ENCODE measurements at places on chromosomes 1 and 21.
A peak's percentile ranks its signal among the peaks of the same experiment; 100 is the strongest.

DNA sequence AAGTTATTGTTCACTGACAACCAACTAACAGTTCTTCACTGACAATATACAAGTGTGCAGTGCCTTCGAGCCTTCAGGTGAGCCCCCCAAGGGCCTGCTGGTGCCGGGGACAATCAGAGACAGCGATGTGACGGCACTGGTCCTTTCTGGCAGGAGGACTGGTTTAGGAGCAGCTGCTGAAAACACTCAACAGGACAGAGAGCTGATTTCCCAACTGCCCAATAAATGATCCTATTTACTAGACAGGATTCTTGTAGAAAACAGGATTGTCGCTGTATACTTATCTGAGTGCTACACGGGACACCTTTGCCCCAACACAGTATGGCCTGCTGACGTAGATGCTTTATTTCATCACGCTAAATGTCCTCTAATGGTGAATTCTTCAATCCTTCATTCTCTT, 65.4 kb downstream of the TP53BP2 start:
- DNase-seq: no peak

DNA sequence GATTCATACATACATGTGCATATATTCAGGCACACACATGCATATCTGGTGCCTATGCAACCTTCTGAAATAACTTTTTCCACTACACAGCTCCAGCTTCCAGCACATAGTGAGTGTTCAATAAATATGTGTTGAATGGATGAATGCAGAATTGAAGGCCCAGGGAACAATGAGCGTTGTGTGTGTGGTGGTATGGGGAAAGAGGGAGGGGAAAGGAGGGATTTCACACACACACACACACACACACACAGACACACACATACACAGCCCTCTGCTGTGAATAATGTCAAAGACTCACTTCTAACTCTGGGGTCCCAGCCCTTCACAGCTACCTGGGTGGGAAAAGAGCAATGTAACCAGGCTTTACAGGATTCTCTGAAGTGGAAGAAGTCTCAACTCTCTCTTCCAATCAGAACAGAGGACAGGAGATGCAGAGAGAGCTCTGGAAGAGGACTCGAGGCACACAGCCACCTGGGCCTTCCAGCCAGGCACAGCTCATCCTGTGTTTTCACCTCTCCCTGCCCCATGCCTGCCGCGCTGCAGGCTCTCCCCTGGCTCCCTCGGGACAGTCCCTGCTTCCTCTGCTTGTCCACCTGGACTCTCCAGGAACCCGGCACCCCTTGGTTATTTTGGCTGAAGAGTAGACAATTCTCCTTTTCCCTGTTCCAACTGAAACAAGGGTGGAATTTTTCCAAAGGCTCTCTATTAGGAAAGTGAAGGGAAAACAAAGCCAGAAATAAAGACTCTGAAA, 5.4 kb upstream of the IGSF8 start:
- no peak for DNase-seq

DNA sequence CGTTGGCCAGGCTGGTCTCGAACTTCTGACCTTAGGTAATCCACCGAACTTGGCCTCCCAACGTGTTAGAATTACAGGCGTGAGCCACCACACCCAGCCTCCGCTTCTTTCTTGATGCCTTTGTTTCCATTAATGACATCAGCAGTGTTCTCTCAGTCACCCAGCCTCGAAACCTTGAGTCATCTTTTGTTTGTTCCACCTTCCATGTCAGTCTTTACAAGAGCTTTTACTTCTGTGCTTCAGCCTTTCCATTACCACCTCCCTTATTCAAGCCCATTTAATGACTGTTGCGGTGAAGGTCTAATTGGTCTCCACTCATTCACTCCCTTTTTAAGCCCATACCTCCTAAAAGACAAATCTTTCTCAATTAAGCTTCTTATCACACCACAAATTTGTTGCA, 146.6 kb upstream of the ADGRL2 start:
- DNase-seq: no peak

GRCh38 chr1:101044749-101045148, 19.2 kb upstream of the DPH5 start:
- DNase-seq: no peak

DNA sequence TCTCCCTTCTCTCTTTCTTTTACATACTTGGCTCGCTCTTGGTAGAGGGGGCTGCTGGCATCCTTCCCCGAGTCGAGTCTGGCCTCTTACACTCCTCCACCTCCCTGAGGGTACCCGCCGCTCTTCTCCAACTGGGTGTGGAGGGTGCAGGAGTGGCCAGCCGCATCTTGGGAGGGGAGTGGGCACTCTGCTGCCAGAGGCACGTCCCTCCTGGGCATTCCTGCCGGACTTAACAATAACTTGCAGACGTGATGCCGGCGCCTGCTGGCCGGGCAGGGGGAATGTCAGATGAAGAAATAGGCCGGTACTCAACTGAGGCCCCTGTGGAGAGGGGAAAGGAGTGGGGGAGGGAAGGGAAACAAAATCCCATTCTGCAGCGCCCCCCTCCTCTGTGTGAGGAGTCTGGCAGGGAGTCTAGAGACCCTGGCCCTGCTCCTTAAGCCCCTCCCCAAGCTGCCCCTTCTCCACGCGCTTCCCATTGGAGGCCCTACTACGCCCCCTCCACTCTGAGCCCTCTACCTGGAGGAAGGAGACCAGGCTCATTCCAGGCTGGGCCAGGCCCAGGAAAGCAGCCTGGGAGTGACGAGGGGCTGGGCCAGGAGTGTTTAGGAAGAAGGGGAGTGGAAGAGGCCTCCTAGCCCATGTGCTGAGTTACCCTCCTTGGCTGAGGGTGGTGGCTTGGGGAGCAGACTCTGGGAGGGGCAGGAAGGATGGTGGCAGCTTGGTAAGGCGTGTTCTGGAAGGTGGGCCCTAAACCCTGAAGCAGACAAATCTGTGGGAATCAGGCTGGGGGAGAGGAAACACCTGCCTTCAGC, 1.8 kb downstream of the ATP2B4 start:
- DNase-seq: no peak

GRCh38 chr1:109298666-109299557, 7.9 kb downstream of the MYBPHL start:
- DNase-seq: no peak

DNA sequence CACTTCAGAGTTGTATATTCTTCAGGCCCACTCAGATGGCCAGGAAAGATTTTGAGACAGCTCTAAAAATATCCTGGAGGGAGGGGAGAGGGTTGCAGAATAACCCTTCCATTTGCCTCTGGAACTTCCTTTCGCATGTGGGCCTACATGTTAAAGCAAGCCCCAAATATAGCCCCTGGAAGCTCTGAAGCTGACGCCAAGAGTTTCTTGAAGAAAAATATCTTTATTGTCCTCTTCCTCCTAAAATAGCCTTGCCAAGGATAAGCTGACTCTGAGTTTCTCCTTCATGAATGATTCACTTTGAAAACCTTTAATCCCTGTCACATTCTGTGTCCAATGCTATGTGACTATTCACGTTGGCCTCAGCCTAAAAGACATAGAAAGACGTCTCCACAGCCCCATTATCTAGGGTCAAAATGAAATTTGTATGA, 6.4 kb downstream of the C1orf116 start:
- no peak for DNase-seq

DNA sequence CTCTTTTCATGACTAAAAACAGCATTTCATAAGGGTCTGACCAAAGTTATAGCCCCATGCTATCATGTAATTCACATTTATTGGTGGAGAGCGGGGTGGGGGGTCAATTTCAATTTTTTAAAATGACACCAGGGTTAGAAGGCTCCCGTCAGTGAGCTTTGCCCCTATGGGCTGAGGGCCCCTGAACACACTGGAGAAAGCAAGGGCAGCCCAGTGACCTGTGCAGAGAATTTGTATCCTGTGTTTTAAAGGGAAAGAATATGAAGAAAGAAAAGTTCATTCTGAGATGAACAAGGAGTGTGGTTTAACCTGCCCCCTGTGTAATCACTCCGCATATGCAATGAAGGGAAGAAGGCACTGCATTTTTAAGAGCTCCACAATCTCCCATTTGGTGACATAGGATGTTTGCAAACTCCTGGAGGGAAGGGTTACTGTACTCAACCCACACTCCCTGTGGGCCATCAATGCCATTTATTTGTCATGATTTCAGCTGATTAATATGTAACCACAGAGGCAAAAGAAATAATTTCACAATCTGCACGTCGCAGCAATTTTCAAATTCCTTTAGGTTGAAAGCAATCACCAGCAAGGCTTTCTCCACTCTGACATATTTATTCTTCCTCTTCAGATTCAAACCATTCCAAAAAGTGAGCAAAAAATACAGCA, 95.6 kb downstream of the ZNF281 start:
- no peak for DNase-seq

GRCh38 chr1:226702957-226703831, 35.9 kb downstream of the ITPKB start:
- peak; percentile 62 for DNase-seq

DNA sequence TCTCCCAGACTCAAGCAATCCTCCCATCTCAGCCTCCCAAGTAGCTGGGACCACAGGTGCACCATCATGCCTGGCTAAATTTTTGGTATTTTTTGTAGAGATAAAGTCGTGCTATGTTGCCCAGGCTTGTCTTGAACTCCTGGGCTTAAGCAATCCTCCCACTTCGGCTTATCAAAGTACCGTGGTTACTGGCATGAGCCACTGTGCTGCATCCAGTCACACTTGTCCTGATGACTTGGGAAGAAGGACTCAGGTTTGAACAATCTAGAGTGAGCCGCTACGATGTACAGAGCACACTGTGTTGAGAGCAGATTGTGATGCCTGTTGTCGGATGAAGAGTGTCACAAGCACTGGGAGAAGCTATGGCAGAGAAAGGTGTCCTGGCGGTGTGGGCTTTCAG, 27.2 kb downstream of the RNF187 start:
- DNase-seq: no peak

DNA sequence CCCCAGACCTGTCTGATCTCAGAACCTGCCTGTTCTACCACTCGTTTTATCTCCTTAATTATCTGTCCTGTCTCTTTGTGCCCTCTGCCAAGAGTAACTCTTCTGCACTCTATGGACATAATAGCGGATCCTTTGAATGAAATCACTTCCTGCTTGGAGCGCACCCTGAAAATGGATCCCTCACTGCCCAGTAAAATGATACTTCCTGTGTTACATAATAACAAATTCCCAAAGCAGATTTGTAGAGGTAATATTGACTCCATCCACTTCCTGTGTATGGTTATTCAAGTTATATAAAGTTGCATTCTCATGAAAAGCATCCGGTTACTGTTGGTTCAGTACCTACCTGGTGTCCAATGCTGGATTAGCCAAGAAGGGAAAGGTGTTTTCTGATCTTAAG, 246.0 kb downstream of the TRABD2B start:
- DNase-seq: no peak
